Fibroblast of lung (primary cell): ENCODE measurements at places on chromosomes 6 and 20.

DNA sequence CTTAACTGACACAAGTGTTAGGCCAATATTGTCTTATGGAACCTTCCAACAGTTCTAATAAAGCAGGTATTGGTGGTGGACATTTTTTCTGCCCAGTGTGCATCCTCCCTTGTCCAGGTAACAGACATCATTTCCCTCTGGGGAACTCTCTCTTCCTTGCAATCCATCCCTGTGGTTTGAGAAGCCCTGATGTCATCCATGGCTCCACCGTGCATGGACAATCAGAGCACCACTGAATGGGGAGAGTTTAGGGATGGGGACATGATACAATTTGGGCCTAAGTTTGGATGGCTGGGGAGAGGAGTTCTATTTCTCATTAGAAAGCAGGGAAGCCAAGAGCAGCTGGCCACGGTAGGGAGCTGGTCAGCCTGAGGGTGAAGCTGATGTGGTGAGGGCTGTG is 60.2 kb upstream of the ZFP64 start:
- no peak for DNase-seq

- no peak for DNase-seq
Measured at GRCh38 chr6:12150812-12151432, 138.8 kb downstream of the HIVEP1 start.

- no peak for DNase-seq
Measured at GRCh38 chr6:34496103-34496685, 30.3 kb downstream of the PACSIN1 start.

GRCh38 chr6:123363912-123364311 is 272.8 kb downstream of the TRDN start:
- no peak for DNase-seq

DNA sequence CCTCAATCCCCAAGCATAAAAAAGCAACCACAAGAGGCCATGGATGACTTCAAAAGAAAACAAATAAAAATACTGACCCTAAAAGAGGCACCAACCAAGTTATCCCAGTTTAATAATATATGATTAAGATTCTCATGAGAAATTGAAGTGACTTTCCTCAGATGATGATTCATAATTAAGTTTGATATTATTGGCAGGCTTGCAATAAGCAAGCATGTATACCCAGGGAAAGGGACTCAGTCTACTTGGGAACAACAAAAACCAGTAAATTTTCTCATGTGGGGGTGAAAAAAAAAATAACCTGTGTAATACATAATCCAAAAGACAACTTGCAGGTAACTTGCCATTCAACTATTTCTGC is 19.6 kb downstream of the JAG1 start:
- DNase-seq = no peak
